ENCODE measurements at places on chromosomes 12 and 14. TPM values are rescaled to one million over a fixed set of nuclear protein-coding genes. Genes with fewer than 3 reads are reported as not detected.

DNA sequence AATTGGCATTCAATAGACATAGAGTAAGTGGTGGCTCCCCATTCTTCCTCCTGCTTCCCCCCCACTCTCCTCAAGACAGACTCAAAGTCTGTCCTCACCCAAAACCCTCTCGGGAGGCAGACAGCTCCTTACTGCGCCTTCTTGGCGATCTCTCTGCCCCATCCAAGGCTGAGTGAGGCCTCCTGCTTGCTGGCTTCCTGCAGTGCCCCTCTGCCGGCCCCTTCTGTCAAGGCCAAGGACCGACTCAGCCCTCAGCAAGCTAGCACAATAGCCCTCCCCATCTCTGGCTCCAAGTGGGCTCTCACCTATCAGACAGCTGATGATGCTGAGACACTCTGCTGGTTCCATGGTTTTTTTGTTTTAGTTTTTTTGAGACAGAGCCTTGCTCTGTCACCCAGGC lies 62.5 kb upstream of the DLK1 start:
- no peak for DNase-seq

- DNase-seq, result no peak
These were observed 46.9 kb downstream of the SLC25A47 start for GRCh38 chr14:100370003-100370402.

DNA sequence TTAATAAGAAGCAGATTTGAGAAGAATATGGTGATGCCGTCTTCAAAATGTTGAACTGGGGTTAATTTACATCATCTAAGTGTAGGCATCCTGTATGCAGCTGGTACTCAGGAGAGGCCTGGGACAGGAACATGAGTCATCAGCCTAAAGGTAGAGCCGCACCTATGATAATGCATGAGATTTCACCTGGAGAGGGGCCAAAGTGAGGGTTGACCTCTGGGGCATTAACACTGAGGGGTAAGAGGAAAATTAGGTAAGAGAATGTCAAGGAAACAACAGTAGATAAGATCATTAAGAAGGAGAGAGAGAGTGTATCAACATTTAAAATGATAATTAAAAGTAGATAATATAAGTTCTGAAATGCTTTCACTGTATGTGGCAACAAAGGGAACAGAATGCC lies 20.2 kb upstream of the SSTR1 start:
- no peak for DNase-seq

DNA sequence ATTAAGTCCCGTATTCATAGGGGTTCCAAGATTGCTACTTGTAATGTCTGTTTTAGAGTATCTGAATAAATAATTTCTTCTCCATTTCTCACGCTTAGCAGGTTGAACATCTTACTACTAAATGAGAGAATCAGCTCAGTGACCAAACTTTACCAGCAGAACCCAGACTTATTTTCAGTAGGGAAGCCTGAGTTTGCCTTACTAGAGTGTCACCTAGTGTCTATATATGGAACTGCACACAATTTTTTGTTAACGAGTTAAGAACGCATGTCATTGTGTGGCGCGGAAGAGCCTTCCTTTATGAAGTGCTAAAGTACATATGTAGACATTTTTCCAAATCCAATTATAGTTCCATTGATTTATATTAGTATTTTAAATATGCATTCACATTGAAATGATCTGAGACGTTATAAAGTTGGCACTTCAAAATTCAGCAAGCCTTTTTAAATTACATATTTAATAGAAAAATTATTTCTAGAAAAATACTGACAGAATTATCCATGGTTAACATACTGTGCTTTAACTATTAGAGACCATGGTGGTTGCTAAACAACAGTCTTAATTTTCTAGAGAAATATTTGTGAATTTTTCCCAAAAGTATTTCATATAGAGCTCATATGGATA lies 88.3 kb downstream of the RPS29 start:
- no peak for DNase-seq

DNA sequence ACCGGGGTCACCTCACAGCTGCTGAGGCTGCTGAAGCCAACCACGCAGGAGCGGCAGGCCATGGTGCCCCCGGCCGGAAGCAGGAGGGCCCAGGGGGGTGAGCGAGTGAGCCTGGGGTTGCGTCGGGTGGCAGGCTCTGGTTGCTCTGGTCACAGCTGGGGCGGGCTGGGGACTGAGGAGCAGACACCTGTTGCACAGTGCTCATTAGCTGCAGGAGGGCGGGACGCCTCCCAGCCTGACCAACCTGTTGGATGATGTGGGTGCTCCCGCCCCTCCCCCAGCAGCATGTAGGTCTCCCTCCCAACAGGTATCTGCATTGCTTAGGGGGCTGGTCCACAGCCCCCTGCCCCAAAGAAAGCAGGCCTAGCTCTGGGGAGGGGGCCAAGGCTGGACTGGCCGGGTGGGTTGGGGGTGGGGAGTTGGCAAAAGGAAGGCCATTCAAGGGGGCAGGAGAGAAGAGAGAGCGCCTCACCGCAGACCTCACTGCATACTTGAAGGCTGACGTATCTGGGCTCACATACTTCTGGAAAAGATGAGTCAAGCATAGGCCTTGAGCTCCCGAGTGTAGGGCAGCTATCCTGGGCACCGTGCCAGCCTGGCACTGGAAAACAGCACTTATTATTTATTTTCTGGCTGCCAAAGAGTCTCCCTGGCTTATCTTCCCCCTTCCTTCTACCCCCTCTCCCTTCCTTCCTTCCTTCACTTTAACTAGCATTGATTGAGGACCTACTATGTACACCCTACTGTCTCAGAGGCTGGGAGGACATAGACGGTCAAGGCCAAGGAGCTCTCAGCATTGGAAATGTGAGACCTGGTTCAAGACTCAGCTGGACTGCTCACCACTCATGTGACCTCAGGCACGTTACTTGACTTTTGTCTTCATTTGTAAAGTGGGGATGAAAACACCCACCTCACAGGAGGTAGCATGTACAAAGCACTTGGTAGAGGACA lies at the start of gene KRT80:
Gene KRT80 (minus strand): TSS at position 174 of the 951 bp plus-strand sequence. CDS start 112 bp downstream, at position 62.
- DNase-seq, result peak; percentile 87

DNA sequence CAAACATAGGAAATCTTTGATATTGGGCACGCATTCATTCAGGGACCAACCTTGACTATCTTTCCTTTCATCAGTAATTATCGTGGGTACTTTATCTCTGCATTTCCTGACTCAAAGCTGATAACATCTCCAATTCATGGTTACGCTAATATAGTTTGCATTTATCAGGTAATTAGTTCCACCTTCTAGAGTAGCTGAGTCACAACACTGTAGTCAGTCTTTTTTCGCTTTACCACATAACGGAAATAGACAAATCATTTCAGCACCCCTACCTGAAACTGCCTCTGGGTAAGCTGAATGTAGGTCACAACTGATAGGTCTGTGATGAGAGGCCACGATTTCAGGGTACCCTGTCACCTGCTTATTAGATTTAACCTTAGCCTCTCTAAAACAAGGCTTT lies 36.7 kb upstream of the IL22 start:
- no peak for DNase-seq

- no peak for DNase-seq
These were observed 74.6 kb downstream of the GLRX5 start for GRCh38 chr14:95609398-95609990.

GRCh38 chr12:28369483-28369882 lies 179.2 kb downstream of the CCDC91 start:
- DNase-seq, result no peak

Gene GLIPR1
- total RNA-seq, result 23.5 TPM

Gene SARNP
- 55.7 TPM for total RNA-seq

Gene CLEC6A
- total RNA-seq, result not detected

Gene GNB3
- 7.8 TPM for total RNA-seq
